CD4-positive, CD25-positive, alpha-beta regulatory T cell (primary cell): ENCODE measurements at places on chromosomes 3 and 15. TPM values are rescaled to one million over a fixed set of nuclear protein-coding genes. Genes with fewer than 3 reads are reported as not detected.

CADPS gene
- not detected for total RNA-seq

SEMA5B gene
- total RNA-seq = not detected

IMPG2 gene
- 0.35 TPM for total RNA-seq

- H3K4me3 ChIP-seq = no peak overlapping the region
- no peak overlapping the region for H3K27ac ChIP-seq
These were observed 240.2 kb downstream of the CD47 start for GRCh38 chr3:107850681-107851080.

GRCh38 chr3:101095693-101096430 is 102.6 kb upstream of the ABI3BP start:
- no peak for DNase-seq
- H3K27ac ChIP-seq = no peak overlapping the region
- no peaks in the 10 kb centered on the region for H3K36me3 ChIP-seq

GRCh38 chr15:71201477-71201876 is 86.2 kb downstream of the THSD4 start:
- no peaks in the 10 kb centered on the region for H3K36me3 ChIP-seq
- no peak for DNase-seq
- no peak overlapping the region for H3K4me3 ChIP-seq

DNA sequence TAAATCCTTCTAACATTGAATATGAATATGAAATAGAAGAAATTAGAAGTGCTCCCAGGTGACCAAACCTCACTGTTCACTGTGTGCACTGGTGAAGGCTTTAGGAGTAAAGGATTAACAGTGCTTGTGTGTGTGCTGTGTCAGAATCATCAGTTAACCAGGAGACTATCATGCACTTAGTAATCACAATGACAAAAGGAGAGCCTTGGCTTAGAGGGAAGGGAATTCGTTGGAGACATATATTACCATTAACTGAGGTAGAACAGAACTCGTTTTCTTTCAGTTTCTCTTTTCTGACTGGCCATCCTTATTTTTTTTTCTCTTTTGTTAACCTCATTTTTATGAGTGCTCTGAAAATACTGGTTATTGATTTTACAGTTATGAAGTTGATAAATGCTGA is 213.3 kb upstream of the GBE1 start:
- no peaks in the 10 kb centered on the region for H3K27me3 ChIP-seq
- H3K4me1 ChIP-seq = no peaks in the 10 kb centered on the region
- no peak overlapping the region for H3K27ac ChIP-seq
- no peaks in the 10 kb centered on the region for H3K36me3 ChIP-seq
- no peak for DNase-seq
- H3K4me3 ChIP-seq = no peak overlapping the region

DNA sequence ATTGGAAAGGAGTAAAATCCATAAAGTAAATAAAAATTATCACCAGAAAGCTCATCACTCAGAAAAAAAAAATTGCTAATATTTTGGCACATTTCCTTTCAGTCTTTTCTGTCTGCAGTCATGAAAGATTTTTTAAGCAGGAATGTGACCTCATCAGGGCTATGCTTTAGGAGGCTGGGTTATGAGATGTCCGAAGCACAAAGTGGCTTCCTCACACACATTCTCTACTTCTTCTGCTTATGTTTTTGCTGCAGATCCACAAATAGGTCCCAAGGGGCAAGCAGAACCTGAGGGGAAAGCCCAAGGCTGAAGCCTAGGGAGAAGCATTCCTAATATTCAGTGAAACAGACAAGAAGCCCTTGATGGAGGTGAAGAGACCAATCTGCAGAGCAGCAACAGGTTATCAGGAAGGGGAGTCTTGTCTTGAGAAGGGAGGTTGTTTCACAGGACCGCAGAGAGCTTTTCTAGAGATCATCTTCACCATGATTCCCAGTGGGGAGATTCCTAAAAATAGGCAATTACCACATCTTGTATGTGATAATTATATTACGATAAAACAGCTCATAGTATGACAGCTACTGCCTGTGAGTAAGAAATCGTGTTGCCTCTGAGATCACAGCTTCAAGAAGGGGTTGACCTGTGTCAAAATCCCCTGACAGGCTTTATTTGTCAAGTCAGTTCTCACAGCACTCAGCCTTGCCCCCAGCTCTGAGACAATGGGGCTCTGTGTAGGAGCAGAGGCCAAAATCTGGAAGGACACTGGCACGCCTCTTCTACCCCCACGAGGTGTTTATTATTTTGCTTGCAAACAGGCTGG is 60.5 kb downstream of the IGF2BP2 start:
- DNase-seq = no peak
- H3K27ac ChIP-seq = no peak overlapping the region
- no peak overlapping the region for H3K4me3 ChIP-seq
- no peaks in the 10 kb centered on the region for H3K4me1 ChIP-seq
- H3K36me3 ChIP-seq = no peaks in the 10 kb centered on the region
- H3K27me3 ChIP-seq = peaks cover 16% of the 10 kb centered on the region

GRCh38 chr3:53104762-53105161 is 25.5 kb downstream of the RFT1 start:
- H3K27ac ChIP-seq = no peak overlapping the region
- no peak overlapping the region for H3K4me3 ChIP-seq
- H3K36me3 ChIP-seq = peaks cover 60% of the 10 kb centered on the region
- no peaks in the 10 kb centered on the region for H3K27me3 ChIP-seq
- H3K4me1 ChIP-seq = peaks cover 4% of the 10 kb centered on the region

DNA sequence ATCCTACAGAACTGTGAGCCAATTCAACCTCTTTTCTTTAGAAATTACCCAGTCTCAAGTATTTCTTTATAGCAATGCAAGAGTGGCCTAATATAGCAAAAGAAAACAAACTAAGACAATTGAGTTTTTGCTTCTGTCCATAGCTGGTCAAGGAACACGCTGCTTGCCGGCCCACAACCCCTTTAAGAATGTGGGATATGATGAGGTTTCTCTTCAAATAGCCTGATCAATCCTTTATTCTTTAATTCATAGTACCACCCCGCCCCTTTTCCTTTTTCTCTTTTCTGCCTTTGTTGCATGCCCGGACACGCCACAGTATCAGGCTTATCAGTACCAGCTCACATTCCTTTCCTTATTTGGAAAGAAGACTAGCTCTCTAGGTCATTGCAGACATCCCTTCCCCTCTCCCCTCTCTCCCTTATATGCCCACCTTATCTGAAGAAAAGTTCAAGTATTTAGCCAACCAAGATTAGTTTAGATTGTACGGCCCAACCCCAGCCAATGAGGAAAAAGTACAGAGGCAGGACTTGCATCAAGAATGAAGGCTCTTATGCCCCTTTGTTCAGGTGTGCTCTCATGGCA is 404.5 kb downstream of the OCA2 start:
- no peaks in the 10 kb centered on the region for H3K36me3 ChIP-seq
- no peaks in the 10 kb centered on the region for H3K27me3 ChIP-seq
- no peak overlapping the region for H3K4me3 ChIP-seq
- DNase-seq = no peak

- H3K4me3 ChIP-seq = no peak overlapping the region
- no peaks in the 10 kb centered on the region for H3K36me3 ChIP-seq
- no peak overlapping the region for H3K27ac ChIP-seq
These were observed 30.0 kb downstream of the SNX33 start for GRCh38 chr15:75677465-75678323.

DNA sequence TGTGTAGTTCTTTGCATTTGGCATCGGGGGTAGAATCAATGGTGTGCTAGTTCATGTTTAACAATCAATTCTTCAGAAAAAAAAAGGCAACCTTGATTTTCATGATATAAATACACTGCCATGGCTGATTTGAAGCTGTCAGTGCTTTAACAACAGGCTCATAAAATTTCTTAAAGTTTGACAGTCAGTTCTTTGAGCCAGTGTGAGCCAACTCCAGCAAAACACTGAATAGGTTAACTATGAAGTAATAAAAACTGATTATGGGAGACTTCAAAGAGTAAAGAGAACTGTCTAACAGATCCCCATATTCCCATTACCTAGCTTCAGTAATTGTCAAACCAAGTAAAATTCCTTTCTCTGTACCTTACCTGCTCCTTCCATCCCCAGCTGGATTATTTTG is 241.7 kb upstream of the SUCLG2 start:
- no peak overlapping the region for H3K4me3 ChIP-seq
- no peaks in the 10 kb centered on the region for H3K27me3 ChIP-seq
- DNase-seq = no peak
- no peaks in the 10 kb centered on the region for H3K36me3 ChIP-seq

- H3K36me3 ChIP-seq = no peaks in the 10 kb centered on the region
- H3K4me1 ChIP-seq = no peaks in the 10 kb centered on the region
- H3K4me3 ChIP-seq = no peak overlapping the region
- no peaks in the 10 kb centered on the region for H3K27me3 ChIP-seq
- no peak overlapping the region for H3K27ac ChIP-seq
These were observed 61.3 kb downstream of the LRRC3B start for GRCh38 chr3:26683902-26684301.

GRCh38 chr3:191269289-191270085 is 59.7 kb upstream of the CCDC50 start:
- H3K27ac ChIP-seq = no peak overlapping the region
- H3K4me3 ChIP-seq = no peak overlapping the region
- H3K27me3 ChIP-seq = no peaks in the 10 kb centered on the region
- H3K36me3 ChIP-seq = no peaks in the 10 kb centered on the region
- no peak for DNase-seq

- H3K27me3 ChIP-seq = no peaks in the 10 kb centered on the region
- no peak overlapping the region for H3K4me3 ChIP-seq
- no peak for DNase-seq
These were observed 79.2 kb downstream of the CNTN3 start for GRCh38 chr3:74535281-74535680.

- H3K4me3 ChIP-seq = no peak overlapping the region
- DNase-seq = no peak
- no peaks in the 10 kb centered on the region for H3K27me3 ChIP-seq
- H3K27ac ChIP-seq = no peak overlapping the region
These were observed 301.8 kb downstream of the LPP start for GRCh38 chr3:188455748-188456147.

DNA sequence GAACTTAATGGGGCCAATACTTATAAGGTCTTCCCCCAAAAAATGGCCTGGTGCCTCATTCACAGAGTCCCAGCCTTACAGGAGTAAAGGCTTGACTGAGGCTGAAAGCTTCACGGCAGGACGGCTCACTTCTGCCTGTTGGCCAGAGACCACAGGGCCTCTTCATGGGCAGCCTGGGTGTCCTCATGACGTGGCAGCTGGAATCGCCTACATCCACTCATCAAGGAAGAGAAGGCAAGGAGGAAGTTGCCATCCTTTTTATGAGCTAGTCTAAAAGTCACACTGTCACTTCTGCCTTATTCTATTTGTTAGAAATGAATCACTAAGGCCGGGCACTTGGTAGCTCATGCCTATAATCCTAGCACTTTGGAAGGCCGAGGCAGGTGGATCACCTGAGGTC is 89.3 kb upstream of the DGKG start:
- H3K36me3 ChIP-seq = no peaks in the 10 kb centered on the region
- no peak overlapping the region for H3K27ac ChIP-seq
- no peaks in the 10 kb centered on the region for H3K4me1 ChIP-seq
- H3K4me3 ChIP-seq = no peak overlapping the region
- peaks cover 2% of the 10 kb centered on the region for H3K27me3 ChIP-seq

GRCh38 chr3:13233487-13234485 is 160.6 kb upstream of the IQSEC1 start:
- H3K4me1 ChIP-seq = peaks cover 24% of the 10 kb centered on the region
- no peaks in the 10 kb centered on the region for H3K27me3 ChIP-seq
- H3K4me3 ChIP-seq = no peak overlapping the region
- no peak for DNase-seq

DNA sequence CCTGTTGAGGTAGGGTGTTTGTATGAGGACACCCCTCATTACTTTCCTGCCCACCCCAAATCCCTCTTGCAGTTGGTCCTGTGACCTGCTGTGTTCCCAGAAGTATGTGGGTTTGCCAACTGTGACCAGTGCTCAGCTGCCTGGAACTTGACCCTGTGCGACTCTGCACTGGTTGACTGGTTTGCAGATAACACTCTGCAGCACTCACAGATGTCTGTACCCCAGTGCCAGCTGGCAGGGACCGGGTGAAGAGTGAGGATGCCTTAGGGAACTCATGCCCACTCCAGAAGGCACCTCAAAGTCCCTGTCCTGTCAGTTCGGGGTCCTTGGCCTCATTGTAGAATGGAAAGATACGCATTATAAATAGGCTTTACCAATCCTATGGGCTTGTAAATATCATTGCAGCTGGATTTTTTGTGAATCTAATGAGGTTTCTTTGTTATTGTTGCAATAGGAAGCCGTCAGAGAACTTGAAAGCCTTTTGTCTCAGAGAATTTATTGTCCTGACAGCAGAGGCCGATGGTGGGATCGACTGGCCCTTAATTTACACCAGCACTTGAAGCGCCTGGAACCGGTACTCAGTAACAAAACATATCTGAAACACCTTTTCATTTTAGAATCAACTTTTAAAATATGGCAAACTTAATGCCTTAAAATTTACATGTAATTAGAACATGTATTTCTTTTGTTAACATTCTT is 18.2 kb downstream of the FAN1 start:
- peaks cover 77% of the 10 kb centered on the region for H3K36me3 ChIP-seq
- H3K27ac ChIP-seq = no peak overlapping the region
- H3K4me1 ChIP-seq = no peaks in the 10 kb centered on the region
- DNase-seq = no peak

DNA sequence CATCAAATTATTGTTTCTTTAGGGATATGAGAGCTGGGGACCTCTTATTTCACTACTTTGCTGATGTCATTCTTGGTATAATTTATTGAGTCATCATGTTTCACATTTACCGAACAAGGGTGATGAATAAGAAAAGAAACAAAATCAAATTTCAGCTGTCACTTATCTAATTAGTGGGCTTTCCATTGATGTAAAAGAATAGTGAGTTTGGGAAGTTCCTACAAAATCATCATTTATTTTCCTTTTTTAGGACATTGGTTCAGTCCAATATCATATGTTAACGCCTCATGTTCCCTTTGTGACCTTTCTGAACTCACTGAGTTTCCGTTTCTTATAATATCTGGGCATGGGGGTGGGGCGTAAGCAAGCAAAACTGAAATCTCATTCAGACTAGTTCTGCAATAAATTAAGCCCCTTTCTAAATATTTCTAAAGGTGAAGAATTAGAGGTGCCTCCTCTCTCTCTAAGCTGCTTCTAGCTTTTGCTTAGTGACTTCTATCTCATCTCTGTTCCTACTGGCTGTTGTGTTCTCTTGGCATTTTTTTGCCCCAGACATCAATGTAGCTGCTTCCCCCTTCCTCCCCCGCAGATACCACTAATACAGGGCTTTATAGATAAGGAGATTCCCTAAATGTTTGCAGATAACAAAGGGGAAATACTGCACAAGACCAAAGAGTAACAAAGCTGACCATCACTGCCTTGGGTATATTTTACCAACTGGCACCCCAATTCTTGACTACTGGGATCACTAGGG is 238.0 kb upstream of the CTNNB1 start:
- no peaks in the 10 kb centered on the region for H3K36me3 ChIP-seq
- no peak for DNase-seq
- no peak overlapping the region for H3K27ac ChIP-seq
- H3K27me3 ChIP-seq = no peaks in the 10 kb centered on the region
